Omental fat pad (tissue), 4 donors: ENCODE measurements at places on chromosomes 16 and 17.

DNA sequence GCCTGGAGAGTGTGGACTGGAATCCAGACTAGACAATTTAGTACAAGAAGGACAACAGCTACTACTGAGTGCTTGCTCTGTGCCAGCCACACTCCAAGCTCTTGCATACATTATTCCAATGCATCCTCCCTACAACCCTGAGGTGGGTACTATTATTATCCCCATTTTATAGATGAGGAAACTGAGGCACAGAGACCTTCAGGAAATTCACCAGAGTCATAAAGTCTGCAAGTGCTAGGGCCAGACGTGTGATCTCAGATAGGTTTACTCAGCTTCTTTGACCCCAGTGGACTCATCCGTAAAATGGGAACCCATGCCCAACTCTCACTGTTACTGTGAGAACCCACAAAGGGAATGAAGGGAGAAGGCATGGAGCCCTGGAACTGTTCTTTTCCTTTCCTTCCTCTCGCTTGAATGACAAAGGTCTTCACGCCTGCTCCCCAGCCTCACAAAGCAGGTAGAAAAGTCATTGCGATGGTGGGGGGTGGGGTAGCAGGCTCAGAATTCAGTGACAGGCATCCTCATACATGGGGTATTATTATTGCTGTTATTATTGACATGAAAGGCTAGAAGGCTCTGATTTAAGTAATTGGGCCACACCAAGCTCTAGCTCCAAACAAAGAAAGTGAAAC lies 160.0 kb downstream of the ZNF423 start:
- no peak for DNase-seq

DNA sequence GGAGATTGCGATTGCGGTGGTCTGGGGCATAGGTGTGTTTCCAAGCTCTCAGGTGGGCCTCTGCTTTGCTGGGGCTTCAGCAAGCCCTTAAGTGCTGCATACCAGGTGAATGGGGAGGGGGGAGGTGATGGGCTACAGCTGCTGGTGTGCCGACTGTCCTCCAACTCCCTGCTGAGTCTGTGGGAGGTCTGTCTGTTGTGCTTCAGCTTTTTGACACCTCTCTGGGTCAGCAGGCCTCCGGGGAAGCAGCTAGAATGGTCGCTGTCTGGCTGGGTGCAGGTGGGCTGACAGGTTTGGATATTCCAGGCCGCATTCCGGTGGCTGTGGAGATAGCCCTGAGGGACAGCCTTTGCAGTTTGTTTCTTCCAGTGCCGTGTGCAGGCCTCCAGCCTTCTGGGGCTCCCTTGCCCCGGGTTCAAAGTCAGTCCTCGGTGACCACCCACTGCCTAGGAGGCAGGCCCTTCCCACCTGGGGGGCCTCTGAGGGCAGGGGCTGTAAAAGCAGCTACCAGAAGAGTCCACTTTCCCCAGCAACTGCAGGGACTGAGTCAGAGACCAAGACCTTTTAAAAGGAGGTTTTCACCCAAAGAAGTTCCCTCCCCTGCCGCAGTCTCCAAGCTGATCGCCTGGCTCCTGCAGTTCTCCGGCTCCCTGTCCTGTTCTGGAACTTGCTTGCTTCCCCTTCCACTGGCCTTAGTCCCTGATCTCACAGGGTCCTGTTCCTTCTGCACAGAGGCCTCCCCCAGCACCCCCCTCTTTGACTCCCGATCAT lies 2.0 kb upstream of the TTYH2 start:
- no peak for DNase-seq

- no peak for DNase-seq
Observed at GRCh38 chr17:3529817-3530741, 27.5 kb downstream of the TRPV3 start.

DNA sequence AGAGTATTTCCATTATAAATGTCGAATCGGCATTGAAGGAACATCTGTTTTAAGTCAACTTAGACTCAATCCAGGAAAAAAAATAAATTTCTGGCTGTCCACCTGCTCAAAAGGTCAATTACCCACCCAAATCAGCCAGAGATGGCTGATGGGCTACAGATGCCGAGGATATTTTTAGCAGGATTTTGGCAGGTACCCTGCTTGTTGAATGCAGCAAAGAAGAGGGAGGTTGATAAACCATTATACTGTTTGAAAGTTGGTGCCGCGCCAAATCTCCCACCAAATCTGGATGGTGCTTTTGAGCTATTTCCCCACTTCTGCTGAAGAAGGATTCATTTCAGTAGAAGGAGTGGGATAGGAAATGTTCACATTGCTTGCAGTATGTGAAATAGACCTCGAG lies 537.7 kb downstream of the MAF start:
- no peak for DNase-seq

- no peak for DNase-seq
Observed at GRCh38 chr17:81961521-81962498, 823 bp upstream of the NOTUM start.

DNA sequence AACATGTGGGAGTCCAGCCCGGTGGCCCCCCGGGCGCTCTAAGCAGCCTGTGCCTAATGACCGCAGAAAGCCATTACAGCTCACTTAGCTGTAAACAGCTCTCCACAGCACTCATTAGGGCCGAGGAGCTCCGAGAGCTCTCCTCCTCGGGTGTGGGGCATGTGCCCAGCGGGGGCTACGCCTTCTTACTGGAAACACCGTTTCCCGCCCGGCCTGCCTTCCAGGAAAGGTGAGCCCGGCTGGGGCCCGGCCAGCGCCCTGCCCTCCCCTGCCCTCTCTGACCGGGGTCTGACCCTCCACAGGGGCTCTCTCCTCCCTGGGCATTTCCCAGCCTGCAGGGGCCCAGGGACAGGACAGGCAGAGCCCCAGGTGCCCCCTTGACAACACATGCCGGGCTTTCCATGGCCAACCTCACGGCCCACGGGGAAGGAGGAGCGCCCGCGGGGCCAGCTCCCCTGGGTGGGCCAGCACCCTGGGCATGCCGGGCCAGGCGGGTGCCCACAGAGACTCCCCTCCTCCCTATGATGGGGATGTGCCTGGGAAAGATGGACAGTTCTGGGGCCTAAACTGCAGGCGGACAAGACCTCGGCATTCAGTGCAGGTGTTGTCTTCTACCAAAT lies 72.6 kb downstream of the SDK2 start:
- no peak for DNase-seq

- DNase-seq: no peak
Observed at GRCh38 chr16:82184213-82184612, 14.2 kb upstream of the MPHOSPH6 start.

GRCh38 chr16:86924537-86924936 lies 346.2 kb downstream of the FOXL1 start:
- DNase-seq: no peak

DNA sequence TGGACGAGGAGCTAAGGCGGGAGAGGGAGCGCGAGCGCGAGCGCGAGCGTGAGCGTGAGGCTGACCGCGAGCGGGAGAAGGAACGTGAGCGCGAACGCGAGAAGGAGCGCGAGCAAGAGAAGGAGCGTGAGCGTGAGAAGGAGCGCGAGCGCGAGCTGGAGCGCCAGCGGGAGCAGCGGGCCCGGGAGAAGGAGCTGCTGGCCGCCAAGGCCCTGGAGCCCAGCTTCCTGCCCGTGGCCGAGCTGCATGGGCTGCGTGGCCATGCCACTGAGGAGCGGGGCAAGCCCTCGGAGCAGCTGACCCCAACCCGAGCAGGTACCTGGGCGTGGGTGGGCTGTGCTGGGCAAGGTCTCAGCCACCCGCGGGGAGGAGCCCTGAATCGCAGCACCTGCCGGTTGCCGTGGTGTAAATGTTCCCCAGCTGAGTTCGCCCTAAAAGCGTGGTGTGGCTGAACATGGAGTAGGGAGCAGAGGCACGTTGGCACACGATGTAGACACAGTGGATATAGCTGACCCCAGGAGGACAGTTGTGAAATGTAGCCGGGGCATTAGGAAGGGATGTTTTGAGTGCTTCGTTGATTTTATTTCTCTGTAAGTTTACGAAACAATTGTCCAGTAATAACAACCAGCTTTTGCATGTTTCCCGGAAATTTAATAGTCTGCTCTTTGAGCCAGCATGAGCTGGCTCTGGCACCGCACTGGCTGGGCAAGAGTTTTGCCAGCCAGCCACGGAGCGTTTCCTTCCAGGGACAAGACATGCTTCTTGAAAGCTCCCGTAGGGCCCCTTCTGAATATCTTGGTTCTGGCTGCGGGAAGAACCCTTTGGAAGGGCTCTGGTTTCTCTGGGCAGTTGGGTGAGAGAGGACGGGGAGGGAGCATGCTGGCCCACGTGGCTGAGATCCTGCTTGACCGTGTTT lies 32.1 kb downstream of the GINS2 start:
- no peak for DNase-seq

- DNase-seq: no peak
Observed at GRCh38 chr17:53466733-53467132, 356.0 kb upstream of the KIF2B start.

- DNase-seq: no peak
Observed at GRCh38 chr16:81469710-81470535, 25.3 kb downstream of the CMIP start.
